NCI-H460 (cell line): ENCODE measurements at places on chromosomes 4 and X. TPM values are rescaled to one million over a fixed set of nuclear protein-coding genes. Genes with fewer than 3 reads are reported as not detected.

The RTL3 gene
- total RNA-seq = not detected in 2 replicates

The GPRIN3 gene
- total RNA-seq = 36.5 and 42.8 TPM in 2 replicates

The RIBC1 gene
- total RNA-seq = 1.2 and 1.5 TPM in 2 replicates

The MTMR8 gene
- 2.0 and 2.3 TPM in 2 replicates for total RNA-seq

The CT45A1 gene
- not detected in 2 replicates for total RNA-seq

The DSPP gene
- total RNA-seq = not detected in 2 replicates

The ABLIM2 gene
- 2.3 and 3.6 TPM in 2 replicates for total RNA-seq

The TMEM154 gene
- total RNA-seq = 3.5 and 4.2 TPM in 2 replicates

The SMR3B gene
- not detected in 2 replicates for total RNA-seq

The CLIC2 gene
- 6.4 and 8.1 TPM in 2 replicates for total RNA-seq

The MAP7D2 gene
- 0.23 and 0.25 TPM in 2 replicates for total RNA-seq

The SLC9B1 gene
- total RNA-seq = 0.12 and 0.26 TPM in 2 replicates
